ENCODE measurements at places on chromosomes 6 and 20.

GRCh38 chr20:417801-418342 lies 9.8 kb downstream of the RBCK1 start:
- no peaks in the 10 kb centered on the region for H3K27me3 ChIP-seq
- H3K27ac ChIP-seq: no peak overlapping the region
- DNase-seq: no peak
- no peaks in the 10 kb centered on the region for H3K4me1 ChIP-seq
- H3K4me3 ChIP-seq: no peak overlapping the region

GRCh38 chr20:10715035-10715434 lies 41.2 kb upstream of the JAG1 start:
- no peak overlapping the region for H3K4me3 ChIP-seq
- H3K27ac ChIP-seq: no peak overlapping the region
- peaks cover 24% of the 10 kb centered on the region for H3K4me1 ChIP-seq
- peak; percentile 66 for DNase-seq
- H3K36me3 ChIP-seq: no peaks in the 10 kb centered on the region

DNA sequence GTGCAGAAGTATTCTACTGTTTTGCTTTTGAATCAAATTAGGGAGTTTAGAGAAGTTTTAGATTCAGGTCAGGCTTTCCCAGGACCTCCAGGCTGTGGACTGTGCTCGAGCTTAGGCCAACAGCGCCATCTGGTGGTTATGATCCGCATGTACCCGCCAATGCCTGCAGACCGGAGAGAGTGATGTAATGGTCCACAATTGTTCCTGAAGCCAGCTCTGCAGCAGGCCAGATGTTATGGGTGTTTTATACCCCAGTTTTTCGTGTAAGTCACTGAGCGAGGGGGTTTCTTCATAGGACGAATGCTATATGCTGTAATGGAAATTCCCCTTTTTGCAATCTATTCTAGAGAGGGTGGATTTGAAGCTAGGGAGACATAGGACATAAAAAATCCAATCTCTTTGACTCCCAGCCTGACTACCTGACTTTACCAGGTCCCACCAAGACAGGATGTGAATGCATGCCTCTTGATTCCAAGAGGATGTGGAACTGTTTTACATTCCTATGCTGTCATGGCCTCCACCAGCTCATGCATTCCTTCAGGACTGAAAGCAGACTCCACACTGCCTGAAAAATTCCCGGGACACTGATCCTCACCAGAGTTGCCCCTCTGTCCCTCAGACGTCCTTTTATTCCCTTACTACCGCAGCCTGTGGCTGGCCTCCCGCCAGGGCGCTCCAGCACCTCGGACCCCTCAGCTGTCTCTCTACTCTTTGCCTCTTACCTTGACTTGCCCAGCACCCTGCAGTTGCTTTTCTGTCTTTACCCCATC lies 41.2 kb upstream of the LY86 start:
- DNase-seq: peak; percentile 52
- H3K36me3 ChIP-seq: no peaks in the 10 kb centered on the region
- H3K27ac ChIP-seq: no peak overlapping the region
- H3K4me1 ChIP-seq: peaks cover 8% of the 10 kb centered on the region
- H3K27me3 ChIP-seq: peaks cover 9% of the 10 kb centered on the region

DNA sequence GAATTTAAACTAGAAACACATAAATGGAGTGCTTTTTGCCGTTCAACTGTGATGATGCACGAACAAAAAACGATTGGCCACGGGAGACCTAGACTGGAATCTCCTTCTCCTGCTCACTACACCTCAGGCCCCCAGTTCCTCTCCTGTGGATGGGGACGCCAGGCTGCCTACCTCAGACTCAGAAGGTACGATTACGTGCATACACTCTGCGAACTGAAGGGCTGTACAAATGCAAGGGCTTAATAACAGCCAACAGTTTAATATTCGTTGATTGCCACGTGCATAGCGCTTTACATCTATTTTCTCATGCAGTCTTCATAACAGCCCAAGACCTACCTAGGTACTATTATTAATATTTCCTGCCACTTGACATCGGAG lies 495 bp upstream of the ARMC2 start:
- H3K4me1 ChIP-seq: peaks cover 3% of the 10 kb centered on the region
- DNase-seq: no peak
- H3K4me3 ChIP-seq: peak overlapping the region; percentile 83
- no peak overlapping the region for H3K27ac ChIP-seq

- no peak overlapping the region for H3K4me3 ChIP-seq
- no peaks in the 10 kb centered on the region for H3K27me3 ChIP-seq
- no peak overlapping the region for H3K27ac ChIP-seq
- H3K4me1 ChIP-seq: peaks cover 31% of the 10 kb centered on the region
- H3K36me3 ChIP-seq: no peaks in the 10 kb centered on the region
Observed at GRCh38 chr6:42981836-42982235, 2.5 kb upstream of the PPP2R5D start.

- no peak overlapping the region for H3K4me3 ChIP-seq
- peaks cover 13% of the 10 kb centered on the region for H3K4me1 ChIP-seq
- H3K36me3 ChIP-seq: no peaks in the 10 kb centered on the region
- H3K27ac ChIP-seq: peak overlapping the region; percentile 6
- no peaks in the 10 kb centered on the region for H3K27me3 ChIP-seq
- no peak for DNase-seq
Observed at GRCh38 chr6:42367353-42368011, 84.2 kb downstream of the TRERF1 start.

- DNase-seq: no peak
- H3K4me1 ChIP-seq: no peaks in the 10 kb centered on the region
- no peak overlapping the region for H3K4me3 ChIP-seq
- no peak overlapping the region for H3K27ac ChIP-seq
- H3K27me3 ChIP-seq: no peaks in the 10 kb centered on the region
- no peaks in the 10 kb centered on the region for H3K36me3 ChIP-seq
Observed at GRCh38 chr6:28751514-28751913, 172.3 kb downstream of the TRIM27 start.

DNA sequence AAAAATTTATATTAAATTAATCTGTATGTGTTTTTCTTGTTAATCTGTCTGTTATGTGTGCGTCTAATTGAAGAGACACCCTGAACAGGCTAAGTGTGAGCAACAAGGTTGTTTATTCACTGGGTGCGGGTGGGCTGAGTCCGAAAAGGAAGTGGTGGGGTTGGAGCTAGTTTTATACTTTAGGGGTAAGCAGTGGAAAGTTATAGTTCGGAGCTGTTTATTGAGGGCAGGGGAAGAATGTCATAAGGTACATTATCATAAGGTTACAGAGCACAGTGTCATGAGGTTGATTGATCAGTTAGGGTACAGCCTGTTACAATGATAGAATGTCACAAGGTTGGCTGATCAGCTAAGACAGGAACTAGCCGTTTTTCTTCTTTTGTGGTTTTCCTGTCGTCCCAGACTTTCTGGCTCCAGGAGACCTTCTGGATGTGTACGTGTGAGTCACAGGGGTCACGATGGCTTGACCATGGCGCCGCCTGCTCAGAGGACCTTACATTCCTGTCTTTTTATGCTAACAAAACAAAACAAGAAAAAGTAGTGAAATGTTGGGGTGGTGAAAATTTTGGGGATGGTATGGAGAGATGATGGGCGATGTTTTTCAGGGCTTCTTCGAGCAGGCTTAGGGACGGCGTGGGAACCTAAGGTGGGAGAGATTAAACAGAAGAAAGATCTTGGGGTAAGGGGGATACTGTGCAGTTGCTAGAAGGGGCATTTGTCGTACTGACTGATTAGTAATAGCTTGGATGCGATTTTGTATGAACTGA lies 754.0 kb upstream of the ADGRB3 start:
- peaks cover 6% of the 10 kb centered on the region for H3K4me1 ChIP-seq
- no peaks in the 10 kb centered on the region for H3K36me3 ChIP-seq
- H3K4me3 ChIP-seq: no peak overlapping the region
- no peak overlapping the region for H3K27ac ChIP-seq
- H3K27me3 ChIP-seq: no peaks in the 10 kb centered on the region

GRCh38 chr6:169094552-169094950 lies 159.1 kb downstream of the THBS2 start:
- peaks cover 26% of the 10 kb centered on the region for H3K4me1 ChIP-seq
- H3K27me3 ChIP-seq: no peaks in the 10 kb centered on the region
- no peaks in the 10 kb centered on the region for H3K36me3 ChIP-seq
- no peak for DNase-seq

- no peak overlapping the region for H3K4me3 ChIP-seq
- no peaks in the 10 kb centered on the region for H3K4me1 ChIP-seq
Observed at GRCh38 chr6:26502626-26503025, 2.5 kb downstream of the BTN1A1 start.

DNA sequence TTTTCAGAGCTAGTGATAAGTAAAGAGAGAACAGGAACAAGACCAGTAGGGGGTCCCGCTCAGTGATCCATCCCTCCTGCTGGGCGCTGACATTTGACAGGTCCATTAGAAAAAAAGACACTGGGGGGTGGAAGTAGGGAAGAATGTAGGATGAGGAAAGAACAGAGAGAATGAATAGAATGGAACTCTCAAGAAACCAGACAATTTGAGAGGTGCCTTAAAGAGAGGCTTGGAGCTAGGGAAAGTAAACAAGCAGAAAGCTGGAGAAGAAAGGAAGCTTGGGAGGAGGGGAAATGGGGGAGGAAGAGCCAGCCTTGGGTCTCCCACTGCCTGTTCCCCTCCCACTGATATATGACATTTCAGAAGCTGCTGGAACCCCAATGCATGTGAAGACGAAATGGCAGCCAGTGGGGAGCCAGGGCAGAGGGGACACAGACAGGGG lies 8.4 kb downstream of the GABBR1 start:
- H3K4me3 ChIP-seq: no peak overlapping the region
- H3K4me1 ChIP-seq: peaks cover 37% of the 10 kb centered on the region
- no peaks in the 10 kb centered on the region for H3K27me3 ChIP-seq
- peaks cover 28% of the 10 kb centered on the region for H3K36me3 ChIP-seq
- H3K27ac ChIP-seq: no peak overlapping the region

DNA sequence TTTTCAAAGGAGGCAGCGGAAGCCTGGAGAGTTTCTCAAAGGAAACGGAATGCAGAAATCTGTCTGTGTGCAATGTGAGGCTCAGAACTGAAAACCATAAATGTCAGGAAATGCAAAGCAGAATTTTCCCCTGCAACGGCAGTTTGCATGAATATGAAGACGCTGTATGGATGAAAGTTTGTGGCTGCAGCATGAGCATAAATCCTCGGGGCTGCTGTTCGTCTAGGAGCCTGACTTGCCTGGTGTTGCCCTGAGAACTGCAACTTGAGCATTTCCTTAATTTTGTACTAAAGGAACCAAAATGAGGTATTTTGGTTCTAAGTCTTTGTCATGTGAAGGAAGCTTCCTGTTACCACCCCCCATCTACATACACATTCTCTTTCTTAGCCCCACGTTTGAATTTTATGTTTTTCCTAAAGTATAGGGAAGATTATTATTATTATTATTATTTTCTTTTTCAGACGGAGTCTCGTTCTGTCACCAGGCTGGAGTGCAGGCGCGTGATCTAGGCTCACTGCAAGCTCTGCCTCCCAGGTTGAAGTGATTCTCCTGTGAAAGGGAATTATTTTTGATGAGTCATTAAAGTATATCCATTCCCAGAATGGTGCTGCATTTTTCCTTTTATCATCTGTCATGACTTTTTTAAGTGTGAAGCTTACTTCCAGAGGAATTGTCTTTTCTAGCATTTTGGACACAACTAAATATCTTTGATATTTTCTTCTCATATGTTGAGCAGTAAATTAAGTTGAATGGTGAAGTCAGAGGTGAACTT lies 33.1 kb downstream of the MTHFD1L start:
- DNase-seq: peak; percentile 73
- H3K4me1 ChIP-seq: peaks cover 24% of the 10 kb centered on the region
- no peak overlapping the region for H3K4me3 ChIP-seq
- H3K27ac ChIP-seq: peak overlapping the region; percentile 41

Measured in astrocyte (in vitro differentiated cells and primary cell).